ENCODE measurements at places on chromosomes 3 and 15.

- no peak for DNase-seq
These were observed 43.8 kb downstream of the WNT5A start for GRCh38 chr3:55443346-55443745.

- no peak for DNase-seq
These were observed 33.9 kb downstream of the PTPRG start for GRCh38 chr3:61595288-61595687.

DNA sequence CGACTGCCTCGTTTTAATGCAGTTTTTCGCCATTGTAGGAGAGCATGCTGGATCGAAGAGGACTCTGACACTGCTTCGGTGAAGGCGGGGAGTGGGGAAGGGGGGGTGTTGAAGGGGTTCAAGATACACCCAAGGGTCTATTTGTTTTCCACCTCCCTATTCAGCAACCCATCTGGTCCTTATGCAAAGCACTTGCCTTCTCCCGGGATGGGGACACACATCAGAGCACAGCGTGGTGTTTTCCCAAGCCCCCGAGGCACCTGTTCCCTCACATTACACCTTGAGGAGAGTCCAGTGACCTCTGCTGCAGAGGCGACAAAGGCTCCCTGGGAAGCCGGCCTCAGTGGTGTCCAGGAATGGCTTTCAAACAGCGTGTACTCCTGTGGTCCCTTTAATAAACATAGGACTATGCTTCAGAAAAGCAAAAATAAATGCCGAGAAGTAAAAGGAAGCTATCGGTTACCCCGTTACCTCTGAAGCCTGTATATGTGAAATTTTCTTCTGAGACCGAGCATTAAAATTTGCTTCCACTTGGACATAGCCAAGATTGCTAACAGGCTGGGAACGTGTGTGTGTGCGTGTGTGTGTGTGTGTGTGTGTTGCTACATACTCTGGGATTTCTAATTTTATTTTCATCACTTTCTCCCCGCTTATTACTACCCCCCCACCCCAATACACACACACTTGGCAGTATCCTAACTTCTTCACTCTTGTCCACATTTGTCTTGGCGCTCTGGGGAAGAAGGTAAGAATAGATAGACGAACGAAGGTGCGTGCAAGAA lies 53.2 kb downstream of the CCDC54 start:
- no peak for DNase-seq

- no peak for DNase-seq
These were observed 80.0 kb upstream of the SKOR1 start for GRCh38 chr15:67745073-67746006.

- no peak for DNase-seq
These were observed 64.6 kb upstream of the UBE2E1 start for GRCh38 chr3:23741036-23741706.
